HEK293T (cell line): ENCODE measurements at places on chromosomes 7 and 10.

GRCh38 chr10:46239993-46240683, 46.7 kb upstream of the ANTXRL start:
- DNase-seq, result no peak

- DNase-seq, result no peak
Observed at GRCh38 chr7:23275912-23276311, 23.2 kb upstream of the MALSU1 start.

DNA sequence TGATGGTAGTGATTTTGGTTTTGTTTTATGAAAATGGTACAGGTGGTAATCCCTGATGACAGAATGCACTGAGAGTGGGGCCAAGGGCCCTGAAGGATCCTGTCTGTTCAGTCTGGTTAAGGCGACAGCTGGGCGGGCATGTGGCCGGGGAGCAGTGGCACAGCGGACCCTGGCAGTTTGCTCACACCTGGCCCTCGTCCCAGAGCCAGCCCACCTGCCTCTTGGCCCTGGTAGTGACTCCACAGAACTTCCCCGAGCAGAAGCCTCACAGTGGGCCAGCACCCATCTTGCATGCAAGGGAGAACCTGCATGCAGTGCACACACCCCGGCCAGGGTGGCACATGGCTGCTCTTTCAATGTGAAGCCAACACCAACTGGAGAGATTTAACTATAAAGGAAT, 82.8 kb downstream of the ALOX5 start:
- DNase-seq, result no peak

- DNase-seq, result no peak
Observed at GRCh38 chr7:30072735-30073134, 44.5 kb downstream of the PLEKHA8 start.

DNA sequence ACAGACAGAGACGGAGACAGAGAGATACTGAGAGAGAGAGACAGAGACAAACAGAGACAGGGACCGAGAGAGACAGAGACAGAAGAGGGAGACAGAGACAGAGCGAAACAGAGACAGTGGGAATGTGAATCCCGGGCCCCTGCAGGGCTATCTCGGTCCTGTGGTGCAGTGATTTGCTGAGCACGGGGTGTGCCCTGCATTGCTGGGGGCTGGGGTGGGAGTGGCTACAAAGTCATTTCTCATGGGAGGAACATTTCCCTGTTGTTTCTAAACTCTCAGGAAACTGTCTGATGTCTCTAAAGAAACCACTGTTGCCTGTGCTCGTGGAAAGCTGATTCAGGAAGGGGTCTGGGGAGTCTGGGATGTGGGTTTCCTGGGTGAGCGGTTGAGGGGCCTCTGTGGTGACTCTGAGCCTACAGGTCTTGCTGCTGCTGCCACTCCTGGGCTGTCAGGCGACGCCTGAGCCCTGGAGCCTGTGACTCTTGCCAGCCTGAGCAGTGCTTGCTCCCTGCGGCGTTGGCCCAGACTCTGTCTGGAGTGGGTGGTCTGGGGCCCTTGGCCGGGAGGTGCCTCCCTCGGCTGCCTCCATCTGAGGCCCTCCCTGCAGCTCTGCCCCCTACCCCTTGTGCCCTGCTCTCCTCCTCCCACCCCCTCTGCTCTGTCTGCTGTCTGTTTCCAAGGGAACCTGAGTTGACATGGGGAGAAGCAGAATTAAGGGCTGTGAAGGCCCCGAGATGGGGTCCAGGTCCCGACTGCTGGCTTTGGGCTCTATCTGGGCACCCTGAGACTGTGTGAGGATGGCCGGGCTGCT, 292.0 kb downstream of the WDR37 start:
- no peak for DNase-seq

GRCh38 chr7:21013765-21014539, 227.3 kb upstream of the SP8 start:
- DNase-seq, result no peak

DNA sequence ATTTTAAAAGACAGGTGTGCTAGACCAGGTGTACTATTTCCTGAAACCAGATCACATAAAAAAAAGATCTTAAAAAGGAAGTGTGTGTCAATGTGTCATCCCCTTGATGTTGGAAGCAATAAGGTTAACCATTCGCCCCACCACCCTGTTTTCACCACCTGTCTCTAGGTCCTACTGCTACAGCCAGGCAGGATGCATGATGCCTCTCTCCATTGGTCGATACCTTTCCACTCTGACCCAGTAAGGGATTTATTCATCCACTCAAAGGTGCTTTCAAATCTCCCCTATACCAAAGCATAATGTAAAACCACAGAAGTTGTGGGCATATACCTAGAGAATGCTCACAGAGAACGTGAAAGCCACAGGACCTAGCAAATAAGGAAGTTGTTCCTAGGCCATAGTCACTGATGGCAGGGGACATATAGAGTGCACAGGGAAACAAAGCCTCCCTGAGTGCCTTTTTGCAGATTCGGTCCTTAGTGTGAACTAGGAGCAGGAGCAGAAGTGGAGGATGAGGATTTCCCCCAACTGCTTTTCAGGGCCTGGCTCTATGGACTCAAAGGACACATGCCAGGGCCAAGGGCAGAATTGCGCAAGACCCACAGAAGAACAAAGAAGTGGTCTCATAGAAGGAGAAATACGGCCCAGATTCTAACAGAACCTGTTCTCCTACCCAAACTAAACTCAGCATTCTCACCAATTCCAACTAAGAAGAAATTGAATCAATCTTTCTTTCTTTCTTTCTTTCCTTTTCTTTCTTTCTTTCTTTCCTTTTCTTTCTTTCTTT, 631.5 kb upstream of the NRP1 start:
- no peak for DNase-seq

DNA sequence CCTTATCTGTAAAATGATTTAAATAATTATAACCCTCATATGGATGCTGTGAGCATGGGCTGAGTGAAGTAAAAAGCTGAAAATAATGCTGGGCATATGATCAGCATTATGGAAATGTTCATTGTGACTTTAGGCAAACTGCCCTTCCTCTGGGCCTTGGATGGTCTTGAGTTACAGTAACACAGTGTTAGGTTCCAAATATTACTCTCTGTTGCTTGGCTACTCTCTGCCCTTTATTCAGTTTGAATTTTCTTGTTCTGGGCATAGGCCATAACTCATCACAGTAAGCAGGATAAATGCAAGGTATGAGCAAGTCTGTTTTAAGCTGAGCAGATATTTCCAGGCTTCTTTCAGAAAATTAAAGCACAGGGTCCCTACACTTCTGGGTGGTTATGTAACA, 868.0 kb downstream of the KCNMA1 start:
- DNase-seq, result no peak
